ENCODE measurements at places on chromosomes 13 and 19. TPM values are rescaled to one million over a fixed set of nuclear protein-coding genes. Genes with fewer than 3 reads are reported as not detected.

- peak overlapping the region; percentile 63 for H3K4me3 ChIP-seq
- no peaks in the 10 kb centered on the region for H3K36me3 ChIP-seq
- H3K27me3 ChIP-seq, result peaks cover 100% of the 10 kb centered on the region
Measured at GRCh38 chr19:41928754-41929535, 696 bp upstream of the ERFL start.

GRCh38 chr19:42455621-42456081 is 12.9 kb upstream of the CXCL17 start:
- no peak for DNase-seq
- H3K27ac ChIP-seq, result no peak overlapping the region
- no peak overlapping the region for H3K4me3 ChIP-seq
- H3K4me1 ChIP-seq, result peaks cover 31% of the 10 kb centered on the region
- H3K27me3 ChIP-seq, result no peaks in the 10 kb centered on the region

- DNase-seq, result no peak
- no peak overlapping the region for H3K4me3 ChIP-seq
- no peaks in the 10 kb centered on the region for H3K36me3 ChIP-seq
- H3K27ac ChIP-seq, result no peak overlapping the region
- peaks cover 11% of the 10 kb centered on the region for H3K4me1 ChIP-seq
Measured at GRCh38 chr13:40388617-40389016, 277.8 kb downstream of the FOXO1 start.

DNA sequence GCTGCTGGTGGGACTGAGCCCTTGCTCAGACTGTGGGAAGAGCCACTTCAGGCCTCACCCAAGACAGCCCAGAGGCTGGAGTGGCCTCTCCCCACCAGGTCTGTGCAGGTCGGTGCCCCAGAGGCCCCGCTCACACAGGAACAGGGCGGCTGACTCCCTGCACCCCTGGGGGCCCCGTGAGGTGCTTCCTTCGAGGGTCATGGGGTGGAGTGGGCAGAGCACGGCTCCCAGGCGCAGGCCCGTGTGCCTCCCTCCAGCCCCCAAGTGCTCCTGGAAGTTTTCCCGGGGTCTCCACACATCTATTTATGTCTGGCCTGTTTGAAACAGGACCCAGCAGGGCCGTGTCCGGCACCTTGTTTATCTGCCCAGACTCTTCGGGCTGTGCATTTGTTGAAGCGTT is 9.5 kb upstream of the TMEM255B start:
- H3K27me3 ChIP-seq, result no peaks in the 10 kb centered on the region
- DNase-seq, result no peak
- no peak overlapping the region for H3K27ac ChIP-seq
- no peaks in the 10 kb centered on the region for H3K4me1 ChIP-seq
- no peak overlapping the region for H3K4me3 ChIP-seq

DNA sequence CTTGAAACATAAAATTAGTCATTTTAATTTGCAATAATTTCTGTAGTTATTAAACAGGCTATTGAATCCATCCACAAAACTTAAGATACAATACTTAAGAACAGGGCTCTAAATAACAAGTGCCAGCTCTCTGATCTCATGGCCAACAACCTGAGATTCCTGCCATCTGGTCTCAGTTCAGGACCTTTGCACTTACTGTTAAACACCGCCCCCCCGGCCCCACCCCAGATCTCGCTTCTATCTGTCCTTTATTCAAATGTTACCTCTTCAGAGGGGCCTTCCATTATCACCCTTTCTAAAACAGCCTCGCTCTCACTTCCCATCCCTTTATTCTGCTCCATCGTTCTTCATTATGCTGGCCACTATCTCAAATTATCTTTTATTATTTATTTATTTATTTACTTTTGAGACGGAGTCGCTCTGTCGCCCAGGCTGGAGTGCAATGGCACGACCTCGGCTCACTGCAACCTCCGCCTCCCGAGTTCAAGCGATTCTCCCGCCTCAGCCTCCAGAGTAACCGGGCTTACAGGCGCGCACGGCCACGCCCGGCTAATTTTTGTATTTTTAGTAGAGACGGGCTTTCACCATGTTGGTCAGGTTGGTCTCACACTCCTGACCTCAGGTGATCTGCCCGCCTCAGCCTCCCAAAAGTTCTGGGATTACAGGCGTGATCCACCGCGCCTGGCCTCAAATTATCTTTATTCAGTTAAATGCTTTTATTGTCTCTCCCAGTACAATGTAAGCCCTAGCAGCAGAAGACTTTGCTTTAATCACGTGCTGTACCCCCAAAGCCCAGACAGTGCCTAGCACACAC is 838 bp upstream of the SNRNP70 start:
- H3K4me3 ChIP-seq, result peak overlapping the region; percentile 86
- H3K4me1 ChIP-seq, result peaks cover 13% of the 10 kb centered on the region
- H3K27me3 ChIP-seq, result 0 out of 2 replicates have a peak, but pooled peaks cover 3% of the 10 kb centered on the region
- H3K36me3 ChIP-seq, result peaks cover 22% of the 10 kb centered on the region
- no peak for DNase-seq
- H3K27ac ChIP-seq, result peak overlapping the region; percentile 22

OR7A5 gene
- not detected for total RNA-seq
